ENCODE measurements at places on chromosomes 2 and 18.
A peak's percentile ranks its signal among the peaks of the same experiment; 100 is the strongest.

DNA sequence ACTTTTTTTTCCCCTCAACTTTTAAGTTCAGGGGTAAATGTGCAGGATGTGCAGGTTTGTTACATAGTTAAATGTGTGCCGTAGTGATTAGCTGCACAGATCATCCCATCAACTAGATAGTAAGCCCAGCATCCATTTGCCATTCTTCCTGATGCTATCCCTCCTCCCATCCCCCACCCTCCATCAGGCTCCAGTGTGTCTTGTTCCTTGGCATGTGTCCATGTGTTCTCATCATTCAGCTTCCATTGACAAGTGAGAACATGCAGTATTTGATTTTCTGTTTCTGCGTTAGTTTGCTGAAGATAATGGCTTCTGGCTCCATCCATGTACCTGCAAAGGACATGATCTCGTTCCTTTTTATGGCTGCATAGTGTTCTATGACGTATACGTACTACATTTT is 47.2 kb upstream of the STON1 start:
- no peaks in the 10 kb centered on the region for H3K27me3 ChIP-seq
- H3K4me1 ChIP-seq = peaks cover 4% of the 10 kb centered on the region
- peak; percentile 59 for DNase-seq
- H3K27ac ChIP-seq = no peak overlapping the region
- peaks cover 2% of the 10 kb centered on the region for H3K36me3 ChIP-seq
- H3K4me3 ChIP-seq = no peak overlapping the region

GRCh38 chr18:13216711-13217465 is 1.7 kb upstream of the LDLRAD4 start:
- H3K36me3 ChIP-seq = no peaks in the 10 kb centered on the region
- H3K4me1 ChIP-seq = no peaks in the 10 kb centered on the region
- H3K27me3 ChIP-seq = peaks cover 44% of the 10 kb centered on the region
- no peak overlapping the region for H3K4me3 ChIP-seq
- no peak overlapping the region for H3K27ac ChIP-seq

- H3K4me1 ChIP-seq = peaks cover 11% of the 10 kb centered on the region
- no peaks in the 10 kb centered on the region for H3K27me3 ChIP-seq
- H3K36me3 ChIP-seq = no peaks in the 10 kb centered on the region
- DNase-seq = no peak
Measured at GRCh38 chr2:55090702-55091101, 40.5 kb upstream of the RTN4 start.

- H3K27me3 ChIP-seq = no peaks in the 10 kb centered on the region
- H3K36me3 ChIP-seq = no peaks in the 10 kb centered on the region
- no peak for DNase-seq
Measured at GRCh38 chr2:47257946-47258348, 102.8 kb upstream of the STPG4 start.

DNA sequence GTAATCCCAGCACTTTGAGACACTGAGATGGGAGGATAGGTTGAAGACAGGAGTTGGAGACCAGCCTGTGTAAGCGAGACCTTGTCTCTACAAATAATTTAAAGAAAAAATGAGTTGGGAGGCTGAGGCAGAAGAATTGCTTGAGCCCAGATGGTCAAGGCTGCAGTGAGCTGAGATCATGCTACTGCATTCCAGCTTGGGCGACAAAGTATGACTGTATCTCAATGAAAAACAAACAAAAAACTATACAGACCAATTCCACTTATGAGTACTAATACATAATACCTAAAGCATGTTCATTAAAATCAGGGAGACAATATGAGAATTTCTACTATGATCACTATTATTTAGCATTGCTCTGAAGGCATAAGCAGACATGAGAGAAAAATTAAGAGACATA is 12.6 kb downstream of the RNF149 start:
- H3K4me3 ChIP-seq = no peak overlapping the region
- DNase-seq = peak; percentile 56

DNA sequence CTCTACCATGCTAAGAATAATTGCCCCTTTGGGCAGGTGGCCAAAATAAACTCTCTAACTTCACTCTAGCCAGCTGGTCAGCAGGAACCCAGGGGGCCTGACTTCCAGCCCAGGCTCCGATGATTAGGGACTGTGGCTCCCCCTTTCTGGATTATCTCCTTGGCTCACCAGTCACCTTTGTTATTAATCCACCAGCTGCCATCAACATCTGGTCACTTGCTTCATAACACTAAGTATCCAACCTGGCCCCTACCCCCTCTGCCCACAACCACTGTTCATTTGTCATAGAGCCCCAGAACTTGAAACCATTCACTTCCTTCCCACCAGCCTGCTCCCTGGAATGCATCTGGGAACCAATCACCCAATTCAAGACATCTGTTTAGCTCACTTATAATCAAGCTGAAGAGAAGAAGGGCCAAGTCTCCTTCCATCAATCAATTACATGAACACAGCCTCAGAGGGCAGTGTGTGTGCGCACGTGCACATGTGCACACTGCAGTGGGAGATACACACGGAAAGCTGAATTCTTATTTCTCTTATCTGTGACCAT is 215.1 kb downstream of the ALK start:
- H3K27ac ChIP-seq = no peak overlapping the region
- DNase-seq = no peak
- H3K4me3 ChIP-seq = no peak overlapping the region
- no peaks in the 10 kb centered on the region for H3K4me1 ChIP-seq

DNA sequence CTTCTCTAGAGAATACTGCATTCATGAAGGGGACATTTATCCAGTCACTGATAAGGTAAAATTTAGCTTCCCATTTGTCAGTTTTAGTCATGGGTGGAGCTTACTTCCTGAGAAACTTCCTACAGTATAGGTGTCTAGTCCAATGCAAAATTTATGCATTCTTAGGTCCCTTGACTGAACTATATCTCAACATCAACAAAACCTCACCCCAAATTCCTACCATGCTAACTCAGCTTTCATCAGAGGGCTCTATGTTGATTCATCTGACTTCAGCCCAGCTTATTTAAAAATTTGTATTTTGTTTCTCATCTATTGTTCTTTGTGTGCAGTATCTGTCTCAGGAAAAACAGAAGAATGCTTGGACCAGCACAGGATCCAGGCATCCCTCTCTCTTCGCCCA is 296.4 kb upstream of the ACVR2A start:
- H3K4me1 ChIP-seq = no peaks in the 10 kb centered on the region
- no peaks in the 10 kb centered on the region for H3K27me3 ChIP-seq
- H3K36me3 ChIP-seq = no peaks in the 10 kb centered on the region

DNA sequence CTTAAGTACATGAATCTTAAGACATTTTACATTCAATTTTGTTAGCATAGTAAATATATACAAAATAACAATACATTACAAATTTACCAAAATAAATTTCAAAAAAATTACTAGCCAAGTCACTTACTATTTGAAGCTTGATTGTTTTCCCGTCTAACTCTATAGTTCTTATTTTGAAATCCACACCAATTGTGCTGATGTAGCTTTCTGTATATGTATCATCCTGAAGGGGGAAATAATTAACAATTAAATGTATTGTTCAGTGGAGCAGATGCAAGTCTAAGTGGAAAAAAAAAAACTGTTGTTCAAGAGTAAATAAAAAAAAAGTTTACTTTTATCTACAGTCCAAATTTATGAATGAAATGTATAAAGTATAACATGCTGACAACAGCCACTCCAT is 32.1 kb downstream of the RAB1A start:
- no peak overlapping the region for H3K27ac ChIP-seq
- no peaks in the 10 kb centered on the region for H3K4me1 ChIP-seq
- H3K27me3 ChIP-seq = no peaks in the 10 kb centered on the region
- H3K4me3 ChIP-seq = no peak overlapping the region
- no peak for DNase-seq
- peaks cover 5% of the 10 kb centered on the region for H3K36me3 ChIP-seq

DNA sequence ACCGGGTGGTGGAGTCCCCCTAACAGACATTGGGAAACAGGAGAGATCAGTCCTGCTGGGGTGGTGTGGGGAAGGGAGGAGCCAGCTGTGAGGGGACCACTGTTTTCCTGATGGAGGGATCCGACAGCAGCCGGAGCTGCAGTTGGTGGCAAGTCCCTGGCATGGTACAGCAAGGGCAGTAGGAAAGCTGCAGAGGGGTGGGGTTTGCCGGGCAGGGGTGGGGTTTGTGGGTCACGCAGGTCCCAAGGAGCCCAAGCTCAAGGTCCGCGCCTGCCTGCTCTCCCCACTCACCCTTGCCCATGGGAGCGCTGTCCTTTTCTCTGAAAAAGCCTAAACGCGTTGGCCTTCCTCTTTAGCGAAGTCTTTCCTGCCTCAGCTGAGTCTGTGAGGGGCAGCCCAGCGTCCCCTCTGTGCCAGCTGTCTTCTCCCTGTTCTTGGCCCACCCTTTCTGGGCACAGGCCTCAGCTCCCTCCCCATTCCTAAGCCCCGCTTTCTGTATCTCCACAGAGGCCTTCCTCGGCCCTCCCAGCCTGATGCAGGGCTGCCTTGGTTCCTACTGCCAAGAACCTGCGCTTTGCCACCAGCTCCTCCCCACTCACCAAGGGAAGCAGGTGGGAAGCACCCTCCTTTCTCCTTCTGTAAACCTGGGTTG is 29.3 kb upstream of the INHBB start:
- no peak overlapping the region for H3K27ac ChIP-seq
- no peaks in the 10 kb centered on the region for H3K4me1 ChIP-seq
- H3K4me3 ChIP-seq = no peak overlapping the region
- H3K27me3 ChIP-seq = peaks cover 15% of the 10 kb centered on the region

DNA sequence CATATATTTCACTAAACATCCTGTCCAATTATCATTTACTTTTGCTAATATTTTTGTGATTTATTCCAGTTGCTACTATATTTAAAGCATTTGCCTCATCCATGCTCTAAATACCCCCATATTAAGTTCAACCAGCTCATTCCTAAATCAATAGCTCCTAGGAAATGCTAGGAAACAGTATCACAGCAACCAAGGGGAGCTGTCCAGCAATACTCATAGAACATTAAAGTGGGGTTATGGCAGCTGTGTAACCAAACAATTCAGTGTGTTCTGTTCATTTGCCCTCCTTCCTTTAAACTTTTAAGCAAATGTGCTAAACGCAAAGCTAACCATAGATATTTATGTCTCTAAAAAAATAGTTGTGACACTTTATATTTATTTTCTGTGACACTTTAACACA is 41.1 kb downstream of the ACVR1C start:
- H3K36me3 ChIP-seq = no peaks in the 10 kb centered on the region
- no peaks in the 10 kb centered on the region for H3K27me3 ChIP-seq
- peak; percentile 4 for DNase-seq
- H3K4me1 ChIP-seq = no peaks in the 10 kb centered on the region

DNA sequence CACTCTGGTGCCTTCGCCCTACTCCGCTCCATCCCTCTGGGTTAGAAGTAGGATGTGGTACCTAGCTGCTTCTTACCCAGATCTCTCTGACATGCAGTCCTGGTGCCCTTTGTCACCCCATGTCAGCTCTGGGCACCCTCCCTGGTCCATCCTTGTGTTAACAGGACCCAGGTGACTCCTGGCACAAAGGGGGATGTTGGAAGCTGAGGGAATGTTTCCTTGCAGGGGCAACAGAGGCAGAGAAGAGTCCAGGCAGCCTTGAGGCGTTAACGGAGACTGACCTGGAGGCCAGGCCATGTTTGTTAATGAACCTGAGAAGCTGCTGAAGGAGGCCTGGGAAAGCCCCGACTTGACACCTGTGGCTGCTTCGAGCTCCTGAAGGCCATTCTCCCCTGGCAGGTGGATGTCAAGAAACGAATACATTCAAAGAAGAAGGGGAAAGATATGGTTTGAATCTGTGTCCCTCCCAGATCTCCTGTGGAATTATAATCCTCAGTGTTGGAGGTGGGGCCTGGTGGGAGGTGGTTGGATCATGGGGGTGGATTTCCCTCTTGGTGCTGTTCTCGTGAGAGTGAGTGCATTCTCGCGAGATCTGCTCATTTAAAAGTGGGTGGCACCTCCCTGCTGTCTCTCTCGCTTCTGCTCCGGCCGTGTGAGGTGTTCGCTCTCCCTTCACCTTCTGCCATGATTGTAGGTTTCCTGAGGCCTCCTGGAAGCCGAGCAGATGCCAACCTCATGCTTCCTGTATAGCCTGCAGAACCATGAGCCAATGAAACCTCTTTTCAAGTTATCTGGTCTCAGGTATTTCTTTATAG is 31.4 kb downstream of the NPPC start:
- H3K36me3 ChIP-seq = no peaks in the 10 kb centered on the region
- no peaks in the 10 kb centered on the region for H3K4me1 ChIP-seq
- DNase-seq = no peak
- H3K4me3 ChIP-seq = no peak overlapping the region
- H3K27ac ChIP-seq = no peak overlapping the region

DNA sequence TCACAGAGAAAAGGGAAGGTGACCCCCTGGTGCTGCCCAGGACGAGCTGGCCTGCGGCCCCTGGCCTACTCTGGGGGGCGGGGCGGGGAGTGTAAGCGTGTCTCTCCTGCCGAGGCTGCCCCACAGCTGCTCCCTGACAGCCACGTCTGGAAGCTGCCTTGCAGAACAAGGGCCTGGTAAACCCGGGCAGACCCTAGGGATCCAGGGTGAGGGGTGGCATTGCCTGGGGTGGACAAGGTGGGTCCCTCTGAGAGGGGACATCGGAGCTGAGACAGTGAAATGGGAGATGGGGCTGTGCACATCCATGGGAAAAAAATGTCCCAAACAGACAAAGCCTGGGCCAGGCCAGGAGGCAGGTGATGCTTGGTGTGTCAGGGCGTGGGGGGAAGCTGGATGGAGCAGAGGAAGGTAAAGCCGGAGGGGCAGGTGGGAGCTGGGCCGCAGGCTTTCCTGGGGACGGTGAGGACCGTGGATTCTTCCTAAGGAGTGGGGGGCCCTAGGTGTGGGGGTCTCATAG is 66.0 kb upstream of the HDAC4 start:
- no peak overlapping the region for H3K4me3 ChIP-seq
- H3K36me3 ChIP-seq = no peaks in the 10 kb centered on the region
- H3K27me3 ChIP-seq = no peaks in the 10 kb centered on the region
- no peak for DNase-seq
